ENCODE measurements at places on chromosomes 3 and 15.

DNA sequence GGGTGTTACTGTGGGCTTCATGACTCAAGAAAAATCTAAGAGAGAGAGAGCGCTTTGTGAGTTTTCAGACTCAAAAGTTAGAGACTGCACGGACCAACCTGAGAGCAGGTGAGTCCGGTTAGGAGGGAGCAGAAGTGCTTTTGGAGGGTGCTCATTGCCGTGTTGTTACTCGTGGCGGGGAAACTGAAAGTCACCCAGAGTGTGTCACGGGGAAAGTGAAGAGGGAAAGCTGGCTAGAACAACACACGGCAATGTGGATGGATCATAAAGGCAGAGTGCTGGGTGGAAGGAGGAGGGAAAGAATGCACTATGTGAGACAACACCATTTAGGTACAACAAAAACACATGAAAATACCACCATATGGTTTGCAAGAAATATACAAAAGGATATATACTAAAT is 112.3 kb downstream of the BDH1 start:
- DNase-seq: no peak

- DNase-seq: no peak
Measured at GRCh38 chr3:69484507-69485393, 98.9 kb upstream of the FRMD4B start.

- DNase-seq: no peak
Measured at GRCh38 chr3:32816439-32817256, 1.1 kb upstream of the TRIM71 start.

- no peak for DNase-seq
Measured at GRCh38 chr3:190056742-190057141, 64.0 kb downstream of the P3H2 start.

DNA sequence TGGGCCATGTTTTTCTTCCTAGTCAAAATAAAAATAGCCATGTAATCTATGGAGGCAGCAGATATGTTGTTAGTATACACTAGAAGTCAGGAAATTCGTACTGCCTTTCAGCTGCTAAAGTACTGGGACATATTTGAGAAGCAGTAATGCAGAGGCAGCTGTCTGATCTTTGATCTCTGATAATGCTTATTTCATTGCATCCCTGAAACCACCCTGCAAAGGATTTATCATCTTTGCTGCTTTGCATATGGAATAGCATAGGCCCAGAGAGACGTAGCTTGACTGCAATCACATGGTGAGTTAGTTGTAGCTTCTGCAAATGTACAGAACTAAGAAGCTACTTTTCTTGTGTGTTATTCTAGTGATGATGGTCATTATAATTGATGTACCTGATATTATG is 52.4 kb downstream of the RBM6 start:
- DNase-seq: no peak

- no peak for DNase-seq
Measured at GRCh38 chr3:194849166-194849875, 163.6 kb downstream of the FAM43A start.

DNA sequence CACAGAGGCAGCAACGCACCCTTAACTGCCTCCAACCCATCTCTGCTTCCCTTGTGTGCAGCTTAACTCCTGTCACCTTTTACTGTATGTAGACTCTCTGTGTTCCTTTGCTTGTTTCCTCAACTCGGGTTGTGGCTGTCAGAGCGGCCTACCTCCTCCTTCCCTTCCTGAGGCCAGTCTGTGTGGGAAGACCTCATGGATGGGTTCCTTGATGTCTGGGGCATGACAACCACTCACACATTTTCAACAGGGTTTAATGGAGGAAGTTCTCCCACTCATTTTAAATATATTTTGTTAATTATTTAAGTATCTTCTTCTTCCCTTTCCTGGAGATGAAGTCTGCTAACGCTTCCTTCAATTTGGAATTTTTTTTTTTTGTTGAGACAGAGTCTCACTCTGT is 1.8 kb upstream of the CSPG5 start:
- DNase-seq: no peak

- DNase-seq: peak; percentile 30
Measured at GRCh38 chr15:99239545-99240198, 9.7 kb downstream of the TTC23 start.

DNA sequence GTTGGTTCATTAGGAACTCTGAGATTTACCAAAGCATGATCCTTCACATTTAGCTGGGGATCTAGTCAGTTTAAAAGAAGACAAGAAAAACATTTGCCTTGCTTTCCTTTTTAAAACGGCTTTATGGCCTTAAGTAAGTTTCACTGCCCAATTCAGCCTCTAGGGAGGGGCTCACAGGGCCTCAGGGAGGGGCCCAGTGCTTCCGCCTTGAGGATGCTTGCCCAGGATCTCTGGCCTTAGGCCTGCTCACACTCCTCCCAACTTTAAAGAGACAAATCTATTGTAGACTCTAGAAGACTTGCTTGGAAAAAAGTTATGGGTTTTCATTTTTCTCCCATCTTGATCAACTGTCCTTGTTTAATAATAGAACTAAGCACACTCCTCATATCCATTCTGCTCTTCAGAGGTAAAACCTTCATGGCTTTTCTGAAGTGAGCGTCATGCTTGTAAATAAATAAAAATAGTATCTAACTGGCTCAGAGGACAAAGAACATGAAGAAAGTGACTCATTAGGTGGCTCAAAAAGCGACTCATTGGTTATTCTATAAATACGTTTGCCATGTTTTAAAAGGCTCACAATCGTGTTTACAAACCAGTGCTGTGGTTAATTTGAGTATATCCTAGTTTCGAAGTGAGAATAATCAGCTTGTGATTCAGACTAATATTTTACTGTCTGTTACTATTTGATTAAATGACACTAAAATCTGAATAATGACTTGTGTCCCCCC is 13.7 kb downstream of the PDHB start:
- no peak for DNase-seq

DNA sequence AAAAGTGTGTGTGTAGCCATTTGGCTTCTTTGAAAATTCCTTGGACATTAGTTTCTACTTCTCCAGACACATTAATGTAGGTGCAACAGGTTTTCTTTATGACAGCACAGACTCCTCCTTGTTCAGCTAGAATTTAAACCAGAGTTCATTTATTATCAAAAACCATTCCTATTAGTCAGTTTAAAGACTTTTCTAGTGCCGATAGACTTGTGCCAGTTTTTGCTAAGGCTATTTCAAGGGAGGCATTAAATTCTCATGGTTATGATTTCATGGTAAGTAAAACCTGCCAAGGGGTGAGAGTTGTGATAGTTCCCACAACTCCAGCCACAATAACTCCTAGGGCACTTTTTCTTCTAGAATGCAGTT is 20.6 kb upstream of the SENP7 start:
- DNase-seq: no peak

DNA sequence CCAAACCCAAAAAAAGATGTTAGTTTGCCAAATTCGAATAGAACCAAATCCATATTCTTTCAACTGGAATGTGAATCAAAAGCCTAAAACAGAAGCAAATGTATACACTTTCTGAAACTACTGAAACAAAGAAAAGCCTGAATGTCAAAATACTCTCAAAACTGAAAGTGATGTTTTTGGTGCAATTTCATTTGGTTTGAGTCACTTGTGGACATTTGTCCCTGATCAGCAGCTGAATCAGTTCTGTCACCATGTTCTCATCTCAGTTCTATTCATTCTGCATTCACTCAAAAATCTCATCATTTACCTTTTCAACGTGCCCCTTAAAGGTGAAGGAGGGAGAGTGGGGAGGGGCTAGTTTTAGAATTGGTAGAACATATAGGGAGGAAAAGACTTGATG is 266.8 kb downstream of the ABHD5 start:
- DNase-seq: no peak

DNA sequence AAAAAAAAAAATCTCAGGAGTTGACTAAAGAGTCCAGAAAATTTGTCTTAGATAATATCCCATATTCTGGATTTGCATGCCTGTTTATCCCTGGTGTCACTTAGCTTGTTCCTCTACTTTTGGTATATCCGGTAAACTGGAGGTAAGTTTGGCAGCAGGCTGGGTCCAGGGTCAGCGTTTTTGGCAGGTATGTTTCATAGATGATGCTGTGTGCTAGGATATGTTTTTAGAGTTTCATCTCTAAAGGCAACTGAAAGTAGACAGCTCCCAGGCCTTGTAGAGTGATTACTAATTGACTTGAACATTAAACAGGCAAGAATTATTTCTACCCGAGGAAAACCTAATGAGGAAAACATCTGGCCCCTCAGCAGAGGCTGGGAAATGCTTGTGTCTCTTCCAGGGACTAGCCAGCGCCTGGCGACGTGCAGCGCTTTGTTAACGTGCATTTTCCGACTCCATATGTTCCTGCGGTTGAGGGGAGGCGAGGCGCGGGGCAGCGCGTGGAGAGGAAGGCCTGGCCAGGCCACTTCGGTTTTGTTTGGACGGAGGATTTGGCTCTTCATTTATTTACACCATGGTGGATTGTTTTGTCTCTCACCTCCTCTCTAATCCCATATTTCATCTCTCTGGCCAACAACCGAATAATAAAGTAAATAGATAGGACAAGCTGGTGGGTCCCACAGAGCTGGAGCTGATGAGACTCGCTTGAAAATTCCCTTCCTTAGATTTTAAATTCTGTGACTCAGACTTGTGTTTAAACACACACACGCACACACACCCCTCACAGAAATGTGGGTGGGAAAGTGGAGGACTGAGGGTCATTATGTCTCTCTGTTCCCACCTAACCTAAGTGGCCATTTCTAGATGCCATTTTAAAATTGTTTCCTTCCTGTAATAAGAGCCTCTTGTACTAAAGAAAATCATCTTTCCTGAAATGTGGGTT is 65.3 kb downstream of the ASB7 start:
- DNase-seq: no peak

GRCh38 chr15:42457445-42458442 is 33.2 kb downstream of the ZNF106 start:
- no peak for DNase-seq

DNA sequence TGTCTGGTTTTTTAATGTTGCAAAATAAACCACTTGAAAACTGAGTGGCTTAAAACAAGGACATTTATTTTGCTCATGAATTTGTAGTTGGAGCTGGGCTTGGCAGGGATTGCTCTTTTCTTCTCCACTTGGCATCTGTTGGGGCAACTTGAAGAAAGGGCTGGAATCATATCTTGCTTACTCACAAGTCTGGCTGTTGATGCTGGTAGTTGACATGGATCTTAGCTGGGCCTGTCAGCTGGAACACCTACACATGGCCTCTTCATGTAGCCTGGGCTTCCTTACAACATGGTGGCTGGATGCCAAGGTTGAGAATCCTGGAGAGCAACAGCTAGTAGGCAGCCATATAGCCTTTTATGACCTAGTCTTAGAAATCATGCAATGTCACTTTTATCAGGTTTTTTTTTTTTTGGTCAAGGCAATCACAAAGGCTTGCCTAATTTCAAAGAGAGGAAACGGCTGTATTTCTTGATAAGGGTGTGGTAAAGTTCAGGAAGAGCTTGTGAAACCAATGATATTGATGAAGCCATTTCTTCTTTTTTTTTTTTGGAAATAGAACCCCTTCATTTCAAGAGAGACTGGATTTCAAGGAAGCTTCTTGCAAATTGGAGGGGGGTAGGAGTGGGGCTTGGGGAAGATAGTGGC is 262.1 kb downstream of the IL20RB start:
- DNase-seq: no peak

DNA sequence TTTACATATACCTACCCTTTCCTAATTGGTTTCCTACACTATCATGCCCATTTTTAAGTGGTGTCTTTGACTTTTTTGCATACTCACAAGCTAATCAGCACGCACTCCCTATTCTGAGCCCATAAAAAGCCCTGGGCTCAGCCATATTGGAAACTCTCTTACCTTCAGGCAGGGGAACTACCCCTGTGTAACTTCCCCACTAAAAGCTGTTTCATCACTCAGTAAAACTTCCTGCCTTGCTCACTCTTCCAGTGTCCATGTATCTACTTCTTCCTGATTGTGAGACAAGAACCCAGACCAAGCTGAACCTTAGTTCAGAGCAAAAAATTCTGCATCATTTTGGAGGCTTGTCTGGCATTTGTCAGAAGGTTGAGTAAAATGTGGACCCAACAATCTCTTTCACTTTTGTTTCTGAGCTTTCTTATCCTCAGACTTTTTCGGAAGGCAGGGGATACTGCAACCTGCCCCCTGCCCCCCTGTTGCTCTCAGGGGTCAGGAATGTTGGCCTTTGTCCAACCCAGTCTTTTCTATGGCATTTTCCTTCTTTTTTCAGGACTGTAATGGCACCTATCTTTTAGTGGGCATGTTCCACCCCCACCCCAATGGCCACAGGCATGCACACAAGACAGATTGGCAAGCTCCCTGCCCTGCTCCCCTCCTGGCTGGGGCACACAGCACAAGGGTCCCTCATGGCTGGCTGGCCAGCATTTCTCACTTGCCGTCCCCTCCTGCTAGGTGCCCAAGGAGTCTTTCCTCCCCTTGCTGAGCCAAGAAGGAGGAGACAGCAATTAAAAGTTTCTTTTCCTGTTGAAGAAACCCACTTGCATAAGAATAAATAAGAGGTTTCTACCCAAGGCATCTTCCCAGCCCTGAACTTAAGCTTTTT is 26.3 kb upstream of the TMEM45A start:
- DNase-seq: no peak

- DNase-seq: no peak
Measured at GRCh38 chr3:104537323-104537722, 829.4 kb upstream of the ALCAM start.

DNA sequence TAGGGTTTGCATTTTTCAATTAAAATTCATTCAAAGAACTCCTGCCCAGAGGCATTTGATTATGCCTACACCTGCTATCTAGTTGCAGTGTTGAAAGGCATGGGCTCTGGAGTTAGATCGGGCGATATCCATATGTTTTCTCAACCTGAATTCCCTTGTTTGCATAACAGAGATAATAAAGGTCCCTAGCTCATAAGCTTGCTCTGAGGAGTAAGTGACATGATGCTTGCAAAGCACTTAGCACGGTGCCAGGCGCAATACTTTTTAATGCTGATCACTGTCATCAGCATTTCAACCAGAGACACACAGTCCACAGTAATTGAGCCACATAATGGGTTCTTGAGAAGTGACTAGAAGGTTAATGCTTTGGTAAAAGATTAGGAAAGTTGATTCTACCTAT is 106.3 kb upstream of the SAMMSON start:
- no peak for DNase-seq

DNA sequence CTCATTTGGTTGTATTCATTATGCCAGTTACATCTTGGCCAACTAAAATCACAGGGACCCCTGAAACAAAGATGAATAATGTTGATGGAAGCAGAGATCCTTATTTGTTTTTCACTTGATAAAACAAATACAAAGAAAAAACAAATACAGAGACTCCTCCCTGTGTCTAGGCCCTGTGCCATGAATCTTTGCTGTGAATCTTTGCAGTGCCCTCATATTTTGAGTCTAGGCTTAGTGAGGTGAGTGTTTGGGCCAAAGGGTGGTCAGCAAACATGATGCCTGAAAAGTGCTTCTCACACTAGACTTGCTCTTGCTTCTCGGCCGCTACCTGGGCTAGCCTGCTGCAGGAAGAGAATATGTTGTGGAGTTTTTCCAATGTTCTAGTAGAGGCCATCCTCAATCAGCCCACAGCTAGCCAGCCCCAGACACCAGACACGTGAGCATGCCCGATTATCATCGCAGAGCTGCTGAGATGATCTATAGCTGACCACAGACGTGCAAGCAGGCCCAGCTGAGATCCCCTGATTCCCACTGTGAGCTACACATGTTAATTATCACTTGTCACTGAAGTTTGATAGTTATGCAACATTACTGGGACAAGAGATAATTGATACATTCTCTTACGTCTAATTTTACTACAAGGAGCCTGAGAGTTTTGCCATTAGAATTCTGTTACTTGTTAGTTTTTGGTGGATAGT is 191.4 kb downstream of the THRB start:
- DNase-seq: no peak
